Erythroblast (primary cell): ENCODE measurements at places on chromosomes 16 and 17.

DNA sequence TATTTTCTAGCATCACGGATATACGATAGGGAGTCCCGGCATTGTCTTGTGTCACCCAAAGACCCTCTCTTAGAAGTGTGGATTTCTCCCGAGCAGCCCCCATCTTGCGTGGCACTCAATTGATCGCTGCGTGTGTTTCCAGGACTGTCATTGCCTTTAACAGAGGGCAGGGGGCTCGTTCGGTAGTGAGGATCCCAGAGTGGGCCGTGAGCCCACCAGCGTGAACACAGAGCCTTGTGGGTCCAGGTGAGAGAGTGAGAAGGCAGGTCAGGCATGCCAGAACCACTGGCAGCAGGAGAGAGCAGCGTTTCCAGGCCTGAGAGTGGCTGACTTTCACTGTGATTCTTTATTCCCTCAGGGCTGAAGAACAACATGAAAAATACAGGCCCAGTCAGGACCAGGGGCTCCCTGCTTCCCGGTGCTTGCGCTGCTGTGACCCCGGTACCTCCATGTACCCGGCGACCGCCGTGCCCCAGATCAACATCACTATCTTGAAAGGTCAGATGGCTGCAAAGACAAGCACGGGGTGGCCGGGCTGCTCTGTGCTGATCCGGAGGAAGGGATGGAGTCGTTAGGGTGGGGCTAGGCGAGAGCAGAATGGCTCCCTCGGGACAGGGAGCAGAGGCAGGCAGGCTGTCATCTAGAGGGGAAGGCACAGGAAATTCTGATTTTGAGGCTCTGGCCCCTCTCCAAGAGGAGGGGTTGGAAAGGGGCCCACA is 22.4 kb downstream of the C1QTNF1 start:
- DNase-seq, result no peak

DNA sequence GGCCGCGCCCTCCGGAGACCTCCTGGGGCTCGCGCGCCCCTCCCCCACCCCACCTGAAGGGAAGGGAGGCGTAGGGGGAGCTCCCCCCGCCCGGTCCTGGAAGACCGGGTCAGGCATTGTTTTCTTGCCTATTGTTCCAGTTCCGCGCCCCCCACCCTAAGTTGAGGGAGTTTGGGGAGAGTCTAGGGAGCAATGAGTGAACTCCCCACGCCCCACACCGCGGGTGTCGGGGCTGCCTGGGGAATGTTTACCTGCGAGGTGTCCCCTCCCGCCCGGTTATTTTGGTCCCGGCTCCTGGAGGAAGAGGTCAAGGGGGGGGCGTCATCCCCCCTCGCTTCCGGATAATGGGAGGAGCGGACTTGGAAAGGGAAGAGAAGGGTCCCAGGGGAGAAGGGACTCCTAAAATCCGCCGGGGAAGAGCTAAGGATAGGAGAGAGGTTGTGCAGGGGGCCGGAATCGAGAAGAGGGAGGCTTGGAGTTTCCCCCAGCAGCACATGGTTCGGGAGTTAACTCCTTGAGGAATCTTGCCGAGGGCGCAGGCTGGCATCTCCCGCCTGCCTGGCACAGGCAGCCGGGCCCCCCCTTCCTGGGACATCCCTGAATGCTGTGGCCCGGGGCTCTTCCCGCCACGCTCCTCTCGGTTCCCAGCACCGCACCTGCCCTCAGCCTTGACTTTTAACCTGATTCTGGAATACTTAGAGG is 881 bp downstream of the MLLT6 start:
- no peak for DNase-seq

DNA sequence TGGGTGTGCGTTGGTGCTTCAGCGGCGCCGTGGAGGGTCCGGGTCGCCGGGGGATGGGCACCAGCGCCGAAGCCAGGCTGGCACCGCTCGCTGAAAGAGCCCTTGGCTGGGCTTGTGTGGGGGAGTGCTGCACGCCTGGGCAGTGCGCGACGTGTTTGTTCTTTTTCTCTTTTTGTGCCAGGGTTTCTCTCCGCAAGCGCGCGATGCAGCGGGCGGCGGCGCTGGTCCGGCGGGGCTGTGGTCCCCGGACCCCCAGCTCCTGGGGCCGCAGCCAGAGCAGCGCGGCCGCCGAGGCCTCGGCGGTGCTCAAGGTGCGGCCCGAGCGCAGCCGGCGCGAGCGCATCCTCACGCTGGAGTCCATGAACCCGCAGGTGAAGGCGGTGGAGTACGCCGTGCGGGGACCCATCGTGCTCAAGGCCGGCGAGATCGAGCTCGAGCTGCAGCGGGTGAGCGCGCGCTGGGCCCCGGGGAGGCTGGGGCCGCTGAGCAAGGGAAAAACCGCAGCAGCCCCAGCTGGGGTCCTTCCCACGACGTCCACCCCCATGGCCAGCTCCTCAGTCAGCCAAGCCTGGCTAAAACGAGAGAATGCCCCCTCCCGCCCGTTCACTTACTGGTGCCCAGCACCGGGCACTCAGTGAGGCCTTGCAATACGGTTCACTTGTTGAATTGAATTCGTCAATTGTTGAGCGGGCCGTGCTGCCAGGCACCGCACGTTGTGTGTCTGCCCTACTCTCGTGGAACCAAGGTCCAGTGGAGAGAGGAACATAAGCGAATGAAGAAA is 541 bp downstream of the GPT2 start:
- DNase-seq, result peak; percentile 51

DNA sequence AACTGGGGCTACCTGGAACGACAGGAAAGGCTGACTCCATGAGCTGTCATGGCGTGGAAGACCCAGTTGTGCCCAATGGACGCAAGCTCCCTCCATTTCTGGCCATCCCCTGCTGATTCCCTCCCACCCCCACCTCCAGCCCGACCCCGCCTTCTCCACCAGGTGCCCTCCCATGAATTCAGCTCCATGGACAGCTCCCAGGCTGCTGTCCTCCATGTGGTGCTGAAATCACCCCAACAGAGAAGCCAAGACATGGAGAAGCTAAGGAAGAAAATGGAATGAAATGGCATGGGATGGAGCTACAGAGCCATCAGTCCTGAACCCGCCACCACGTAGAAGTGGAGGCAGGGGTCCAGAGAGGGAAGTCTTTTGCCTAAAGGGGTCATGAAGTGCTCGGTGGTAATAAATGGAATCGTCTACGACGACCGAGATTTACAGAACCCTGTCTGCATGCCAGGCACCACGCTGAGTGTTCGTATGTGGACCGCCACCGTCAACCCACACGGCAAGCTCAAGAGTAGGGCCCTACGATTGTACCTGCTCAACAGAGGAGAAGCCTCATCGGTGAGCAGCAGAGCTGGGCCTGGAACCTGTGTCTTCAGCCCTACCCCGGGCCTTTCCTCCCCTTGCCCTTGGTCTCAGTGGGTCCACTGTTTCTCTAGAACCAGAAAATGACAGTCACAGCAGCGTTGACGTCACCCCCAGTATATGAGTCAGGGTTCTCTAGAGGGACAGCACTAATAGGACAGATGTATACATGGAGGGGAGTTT is 9.3 kb upstream of the ZC3H18 start:
- peak; percentile 24 for DNase-seq

DNA sequence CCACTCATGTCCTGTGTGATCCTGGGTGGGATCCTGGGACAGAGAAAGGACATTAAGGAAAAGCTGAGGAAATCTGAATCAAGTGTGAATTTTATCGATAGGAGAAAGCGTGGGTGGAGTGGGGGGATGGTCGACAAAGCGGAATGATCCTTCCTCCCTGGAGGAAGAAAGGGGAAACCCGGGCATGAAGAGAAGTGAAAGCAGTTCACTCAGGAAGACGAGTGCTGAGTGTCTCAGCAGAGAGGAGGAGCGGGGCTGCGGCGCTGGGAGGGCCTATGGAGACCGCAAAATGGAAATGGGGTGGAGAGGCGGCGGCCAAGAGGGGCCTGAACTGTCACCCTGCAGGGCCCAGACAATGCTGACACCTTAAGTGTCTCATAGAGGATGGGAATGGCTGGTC is 8.7 kb downstream of the ZDHHC7 start:
- no peak for DNase-seq

DNA sequence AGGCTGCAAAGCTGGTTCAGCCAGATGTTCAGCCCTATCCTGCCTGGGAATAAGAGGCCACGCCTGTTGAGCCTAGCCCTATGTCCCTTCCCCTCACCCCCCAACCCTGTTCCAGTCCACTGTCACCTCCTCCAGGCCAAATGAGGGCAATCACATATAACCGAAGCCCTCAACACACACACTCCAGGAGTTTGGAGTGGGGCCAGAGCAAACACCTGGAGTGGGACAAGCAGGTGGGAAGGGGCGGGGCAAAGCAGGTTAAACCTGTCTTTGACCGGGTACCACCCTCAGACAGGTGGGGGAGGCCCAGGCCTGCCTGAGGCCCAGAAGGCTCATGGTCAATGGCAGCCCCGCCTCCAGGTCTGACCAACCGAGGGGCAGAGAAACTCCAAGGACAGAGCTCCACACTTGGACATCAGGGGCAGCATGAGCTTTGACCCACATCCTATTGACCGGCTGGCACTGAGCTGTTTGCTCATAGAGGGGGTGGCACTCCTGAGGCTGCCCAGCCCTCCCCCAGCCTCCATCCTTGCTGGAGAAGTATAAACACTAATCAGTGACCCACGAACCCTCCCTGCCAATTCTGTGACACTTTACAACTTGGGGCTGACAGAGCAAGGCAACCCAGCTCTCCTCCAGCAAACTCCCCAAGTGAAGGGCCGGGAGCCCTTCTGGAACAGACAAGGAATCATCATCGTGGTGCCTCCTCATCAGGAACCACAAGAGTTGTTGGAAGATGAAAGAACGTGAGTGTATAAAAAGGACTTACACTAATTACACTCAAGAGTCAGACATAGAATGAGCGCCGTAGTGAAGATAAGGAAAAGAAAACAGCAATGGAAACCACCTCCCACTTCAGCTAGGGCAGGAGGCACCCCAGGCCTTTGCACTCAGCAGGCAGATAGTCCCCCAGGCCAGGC is 1.5 kb downstream of the ESRP2 start:
- DNase-seq, result peak; percentile 27

DNA sequence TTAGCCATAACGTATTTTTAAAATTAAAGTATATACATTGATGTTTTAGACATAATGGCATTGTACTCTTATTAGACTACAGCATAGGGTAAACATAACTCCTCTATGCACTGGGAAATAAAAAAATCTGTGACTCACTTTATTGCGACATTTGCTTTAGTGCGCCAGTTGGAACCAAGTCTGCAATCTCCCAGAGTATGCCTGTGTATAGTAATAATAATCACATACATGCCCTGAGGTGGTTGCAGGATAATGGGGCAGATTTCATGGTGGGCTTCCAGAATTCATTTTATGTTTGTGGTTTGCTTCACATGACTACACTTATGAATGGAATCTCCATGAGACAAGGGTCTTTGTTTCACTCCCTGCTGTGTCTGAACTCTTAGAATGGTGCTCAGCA is 66.9 kb upstream of the N4BP1 start:
- no peak for DNase-seq

DNA sequence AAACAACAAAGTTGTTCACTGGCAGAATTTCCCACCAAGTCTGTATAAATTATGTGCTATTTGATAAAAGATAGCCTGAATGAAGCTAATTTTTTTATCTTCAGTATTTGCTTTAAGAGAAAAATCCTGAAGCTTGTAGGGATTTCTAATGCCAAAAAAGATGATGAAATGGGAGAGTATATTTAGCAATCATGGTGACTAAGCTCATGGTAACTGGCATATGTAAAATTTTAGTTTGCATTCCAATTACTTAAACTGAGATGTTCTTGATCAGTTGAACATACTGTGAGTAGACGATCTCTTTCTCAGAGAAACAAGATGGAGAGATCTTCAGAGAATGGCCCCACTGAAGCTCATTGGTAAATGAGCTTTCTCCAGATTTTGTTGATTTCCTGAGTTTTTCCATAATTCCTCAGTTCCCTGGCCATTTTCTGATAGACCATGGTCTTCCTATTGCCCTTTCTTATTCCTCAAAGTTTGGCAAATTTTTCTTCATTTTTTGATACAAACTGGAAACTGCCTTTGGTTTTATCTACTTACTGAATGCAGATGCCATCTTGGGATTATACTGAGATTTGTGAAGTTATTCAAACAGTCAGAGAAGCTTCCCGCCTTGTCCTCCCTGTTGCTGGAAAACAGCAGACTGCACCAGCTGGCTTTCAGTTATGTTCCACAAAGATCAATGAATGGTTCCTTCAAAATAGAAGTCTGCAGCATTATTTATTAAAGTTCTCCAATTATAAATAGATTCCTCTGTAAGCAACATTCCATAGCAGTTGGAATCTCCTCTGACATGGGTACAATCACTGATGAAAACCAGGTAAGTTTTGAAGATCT is 68.3 kb upstream of the ALOX12 start:
- no peak for DNase-seq

GRCh38 chr17:43338886-43339516 is 59.8 kb upstream of the ARL4D start:
- DNase-seq, result peak; percentile 78

DNA sequence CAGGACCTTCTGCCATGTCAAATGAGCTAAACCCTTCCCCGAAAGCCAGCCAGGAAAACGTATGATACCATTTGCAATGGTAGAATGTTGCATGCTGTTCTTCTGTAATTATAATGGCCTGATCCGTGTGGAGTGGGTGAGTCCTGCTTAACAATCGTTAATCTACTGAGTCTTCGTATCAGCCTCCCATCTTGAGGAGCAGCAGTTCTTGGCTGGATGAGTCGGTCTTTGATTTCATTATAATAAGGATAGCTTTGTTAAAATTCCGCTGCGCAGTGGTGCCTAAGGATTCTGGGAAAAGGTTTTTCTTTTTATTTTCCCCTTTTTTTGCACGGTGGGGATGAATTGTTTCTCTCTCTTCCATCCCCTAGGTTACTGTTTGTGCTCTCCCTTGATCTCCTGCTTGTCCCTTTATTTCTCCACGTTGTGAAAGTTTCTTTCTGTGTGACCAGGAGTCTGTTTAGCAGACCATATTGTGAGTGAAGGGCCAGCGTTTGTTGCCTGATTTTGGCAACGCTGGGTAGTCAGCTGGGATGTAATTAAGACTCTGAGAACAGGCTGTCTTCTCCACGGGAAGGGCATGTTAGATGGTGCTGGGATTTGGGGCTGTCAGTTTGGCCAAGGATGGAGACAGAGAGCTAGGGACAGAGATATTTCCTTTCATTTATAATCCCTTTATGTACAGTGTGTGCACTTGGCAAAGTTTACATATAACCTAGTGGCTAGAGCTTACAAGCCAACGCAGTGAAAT is 263.0 kb downstream of the FTO start:
- DNase-seq, result no peak

- DNase-seq, result no peak
These were observed 8.3 kb upstream of the SDR42E1 start for GRCh38 chr16:82019535-82019934.

GRCh38 chr17:50917418-50917743 is 51.2 kb upstream of the TOB1 start:
- DNase-seq, result no peak

GRCh38 chr17:65359016-65359415 is 202.4 kb downstream of the AXIN2 start:
- DNase-seq, result no peak
